OCI-LY7 (cell line): ENCODE measurements at places on chromosomes 5 and 9.

DNA sequence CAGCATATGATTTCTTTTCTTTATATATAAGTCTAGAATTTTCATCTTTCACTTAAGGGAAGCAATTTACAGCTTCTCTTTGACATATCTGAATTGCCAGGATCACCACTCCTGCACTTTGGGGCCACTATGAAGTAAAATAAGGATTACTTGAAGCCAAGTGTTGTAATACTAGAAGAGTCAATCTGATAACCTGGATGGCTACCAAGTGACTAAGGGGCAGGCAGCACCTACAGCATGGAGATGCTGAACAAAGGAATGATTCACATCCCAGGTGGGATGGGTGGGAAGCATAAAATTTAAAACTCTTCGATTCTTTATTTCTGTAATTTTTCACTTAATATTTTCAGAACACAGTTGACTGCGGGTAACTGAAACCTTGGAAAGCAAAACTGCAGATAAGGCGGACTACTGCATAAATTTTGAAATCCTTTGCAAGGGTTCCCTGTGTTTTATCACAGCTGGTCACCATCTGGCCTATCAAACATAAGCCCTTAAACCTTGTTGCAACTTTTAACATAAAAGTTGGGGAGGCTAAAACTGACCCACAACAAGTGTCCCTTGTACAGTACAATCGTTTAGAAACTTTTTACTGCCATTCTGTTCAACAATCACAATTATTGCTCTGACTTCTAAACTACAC is 31.2 kb downstream of the NR3C1 start:
- DNase-seq: no peak

GRCh38 chr5:179129607-179130071 is 69.5 kb downstream of the ZNF354C start:
- DNase-seq: no peak

DNA sequence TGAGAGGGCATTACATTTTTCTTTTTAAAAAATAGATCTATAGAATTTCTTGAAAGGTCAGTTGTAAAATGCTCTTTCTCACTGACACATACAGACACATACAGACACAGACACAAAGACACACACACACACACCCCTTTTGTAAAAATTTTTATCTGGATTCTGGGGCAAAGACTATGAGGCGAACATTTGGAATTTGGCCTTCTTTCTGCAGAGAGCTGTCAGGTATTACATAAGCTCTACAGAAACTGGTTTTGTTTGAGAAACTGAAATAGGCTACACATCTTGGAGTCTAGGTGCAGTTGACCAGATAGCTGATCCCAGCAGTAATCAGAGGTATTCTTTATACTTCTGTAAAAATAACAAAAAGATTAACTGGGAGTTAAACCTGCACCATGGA is 315.9 kb upstream of the RPS23 start:
- DNase-seq: no peak

DNA sequence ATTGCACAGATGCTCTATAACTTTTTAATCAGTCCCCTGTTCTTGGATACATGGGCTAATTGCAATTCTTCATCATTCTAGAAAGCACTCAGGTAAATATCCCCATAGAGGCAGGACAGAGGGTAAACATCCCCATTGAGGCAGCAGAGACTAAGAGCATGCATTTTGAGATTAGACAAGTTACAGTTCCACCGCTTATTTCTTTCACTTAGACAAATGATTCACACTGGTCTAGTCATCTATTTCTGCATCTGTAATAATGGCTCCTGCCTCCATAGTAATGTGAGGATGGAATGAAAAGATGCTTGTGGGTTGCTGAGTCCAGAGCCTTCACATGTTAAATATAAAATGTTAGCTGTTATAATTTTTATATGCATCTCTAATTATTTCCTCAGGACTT is 276.9 kb downstream of the ARHGAP26 start:
- DNase-seq: no peak

DNA sequence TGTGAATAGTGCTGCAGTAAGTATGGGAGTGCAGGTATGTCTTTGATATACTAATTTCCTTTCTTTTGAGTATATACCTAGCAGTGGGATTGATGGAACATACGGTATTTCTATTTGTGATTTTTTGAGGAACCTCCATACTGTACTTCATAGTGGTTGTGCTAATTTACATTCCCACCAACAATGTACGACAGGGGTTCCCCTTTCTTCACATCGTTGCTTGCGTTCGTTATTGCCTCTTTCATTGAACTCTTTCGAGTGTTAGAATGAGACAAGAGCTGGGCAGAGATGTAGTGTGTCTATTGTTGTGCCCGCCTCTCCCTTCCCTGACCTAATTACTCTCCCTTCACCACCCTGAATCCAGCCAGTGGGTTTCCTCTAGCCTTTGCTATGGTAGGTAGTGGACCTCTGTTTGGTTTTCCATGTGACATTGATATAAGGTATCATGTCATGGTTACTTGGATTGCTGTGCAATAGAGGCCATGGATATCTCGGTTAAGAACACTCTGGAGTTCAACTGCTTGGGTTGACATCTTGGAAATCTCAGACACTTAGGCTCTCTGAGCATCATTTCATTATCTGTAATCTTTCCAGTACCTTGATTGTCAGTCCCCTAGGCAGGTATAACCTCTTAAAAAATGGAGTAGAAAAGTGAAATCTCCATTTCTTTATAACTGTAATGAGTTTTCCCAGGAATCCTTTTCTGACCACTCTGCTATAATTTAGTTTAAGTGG is 19.5 kb downstream of the AOPEP start:
- DNase-seq: no peak

DNA sequence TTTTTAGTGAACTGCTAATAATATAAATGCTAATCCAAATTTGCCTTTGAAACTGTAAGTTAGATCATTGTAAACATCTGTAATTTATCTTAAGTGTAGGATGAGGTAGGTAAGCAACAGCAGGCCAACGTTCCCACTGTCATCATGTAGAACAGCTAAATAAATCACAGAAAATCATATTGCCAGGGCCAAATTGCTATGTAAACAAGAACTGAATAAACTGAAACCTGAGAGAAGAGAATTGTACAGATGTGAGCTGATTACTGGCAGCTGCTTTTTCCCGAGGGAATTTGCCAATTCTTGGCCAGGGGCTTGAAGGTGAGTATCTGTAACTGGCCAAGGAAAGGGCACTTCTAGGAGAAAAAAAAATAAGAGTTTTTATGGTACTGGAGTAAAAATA is 97.6 kb downstream of the CDH10 start:
- DNase-seq: no peak

DNA sequence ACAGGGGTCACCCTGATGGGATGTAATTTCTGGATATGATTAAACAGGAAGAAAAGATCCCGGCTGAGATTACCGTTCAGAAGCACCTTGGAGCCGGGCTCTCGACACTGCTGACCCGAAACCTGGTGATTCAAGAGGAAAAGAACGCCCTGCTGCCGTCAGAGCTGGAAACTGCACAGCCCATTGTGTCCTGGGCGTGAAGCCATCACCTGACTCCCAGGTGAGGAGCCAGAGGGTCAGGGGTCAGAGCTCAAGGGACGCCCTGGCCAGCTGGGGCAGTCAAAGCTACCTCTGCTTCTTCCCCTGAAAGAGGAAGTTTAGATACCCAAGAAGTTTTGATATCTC is 17.8 kb upstream of the SLC12A7 start:
- DNase-seq: no peak

DNA sequence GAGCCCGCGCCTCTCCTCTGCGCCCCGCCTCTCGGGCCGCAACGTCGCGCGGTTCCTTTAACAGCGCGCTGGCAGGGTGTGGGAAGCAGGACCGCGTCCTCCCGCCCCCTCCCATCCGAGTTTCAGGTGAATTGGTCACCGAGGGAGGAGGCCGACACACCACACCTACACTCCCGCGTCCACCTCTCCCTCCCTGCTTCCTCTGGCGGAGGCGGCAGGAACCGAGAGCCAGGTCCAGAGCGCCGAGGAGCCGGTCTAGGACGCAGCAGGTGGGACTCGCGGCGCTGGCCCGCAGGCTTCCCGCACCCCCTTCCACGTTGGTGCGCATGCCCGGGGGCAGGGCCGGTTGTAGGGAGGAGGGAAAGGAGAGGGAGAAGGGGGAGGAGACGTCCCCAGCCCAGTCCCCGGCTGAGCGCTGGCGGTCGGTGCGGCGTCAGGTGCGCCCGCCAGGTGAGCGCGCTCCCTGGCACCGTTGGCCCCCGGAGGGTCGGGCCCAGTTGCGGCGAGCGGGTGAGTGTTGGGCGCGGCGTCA is at the start of gene OCLN:
Gene OCLN, plus strand, starts transcription at position 400 of the 532 bp plus-strand sequence. CDS start 11,455 bp downstream, outside the sequence.
- DNase-seq: no peak

DNA sequence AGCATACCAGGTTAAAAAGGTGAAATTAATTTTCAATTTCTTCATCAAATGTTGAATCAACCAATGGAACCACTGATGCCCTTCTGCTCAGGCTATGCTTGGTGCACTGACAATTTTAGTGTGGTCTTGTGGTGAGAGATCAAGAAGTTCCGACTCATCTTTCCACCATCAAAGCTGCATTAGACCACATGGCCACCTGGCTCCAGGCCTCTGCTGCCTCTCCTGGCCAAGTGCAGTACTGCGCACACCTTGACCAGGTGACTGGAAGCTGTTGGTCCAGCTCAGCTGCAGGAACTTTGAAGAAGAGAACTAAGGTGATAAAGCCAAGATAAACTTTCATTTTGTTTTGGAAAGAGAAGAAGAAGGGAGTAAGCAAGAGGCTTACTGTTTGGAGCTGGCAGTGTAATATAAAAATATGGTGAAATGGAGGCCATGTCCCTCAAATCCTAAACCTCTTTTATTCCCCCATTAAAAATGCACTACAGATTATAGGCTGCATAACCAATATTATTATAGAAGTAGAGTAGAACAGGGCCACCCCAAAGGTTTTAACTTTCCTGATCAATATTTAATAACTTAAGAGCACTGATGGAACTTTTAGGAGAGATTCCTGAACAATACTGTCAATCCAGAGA is 315.5 kb upstream of the C9orf72 start:
- DNase-seq: peak; percentile 43

GRCh38 chr9:34570809-34571480 is 18.6 kb downstream of the CNTFR start:
- no peak for DNase-seq

GRCh38 chr9:89742660-89743059 is 137.8 kb downstream of the GADD45G start:
- no peak for DNase-seq

DNA sequence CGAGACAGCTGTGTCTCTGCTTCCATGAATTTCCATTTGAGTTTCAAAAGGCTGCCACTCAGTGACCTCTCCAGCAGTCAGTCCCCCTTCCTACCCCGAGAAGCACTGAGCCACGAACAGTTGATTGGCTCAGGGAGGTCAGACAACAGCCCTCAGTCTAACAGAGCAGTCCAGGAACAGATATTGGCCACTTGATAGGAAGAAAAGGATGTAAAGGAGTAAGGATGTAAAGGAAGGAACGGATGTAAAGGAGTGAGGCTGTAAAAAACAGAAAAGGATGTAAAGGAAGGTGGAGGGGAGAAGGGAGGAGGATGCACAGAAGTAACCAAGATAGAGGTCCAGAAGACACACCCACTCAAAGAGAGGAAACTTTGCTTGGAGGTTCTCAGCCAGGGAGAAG is 3.2 kb upstream of the NR4A3 start:
- peak; percentile 9 for DNase-seq

- DNase-seq: peak; percentile 6
Measured at GRCh38 chr5:68435611-68436010, 220.1 kb downstream of the PIK3R1 start.

- DNase-seq: no peak
Measured at GRCh38 chr9:121807823-121808278, 156.4 kb downstream of the DAB2IP start.

DNA sequence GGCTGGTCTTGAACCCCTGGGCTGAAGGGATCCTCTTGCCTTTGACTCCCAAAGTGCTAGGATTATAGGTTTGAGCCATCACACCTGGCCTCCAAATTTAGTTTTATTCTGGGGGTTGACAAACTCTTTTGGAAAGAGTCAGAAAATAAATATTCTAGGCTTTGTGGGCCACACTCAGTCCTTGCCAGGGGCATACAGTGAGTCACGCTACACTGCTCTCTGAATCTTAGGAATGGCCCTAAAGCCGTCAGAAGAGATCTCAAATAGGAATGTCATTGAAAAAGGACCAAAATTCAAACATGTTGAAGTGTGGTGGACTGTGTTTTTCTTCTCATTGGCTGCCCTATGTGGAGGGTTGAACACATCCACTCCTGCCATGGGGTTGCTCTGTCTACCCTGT is 127.7 kb upstream of the BASP1 start:
- DNase-seq: no peak
